DMS153 (cell line): ENCODE measurements at places on chromosomes 5 and 9.

DNA sequence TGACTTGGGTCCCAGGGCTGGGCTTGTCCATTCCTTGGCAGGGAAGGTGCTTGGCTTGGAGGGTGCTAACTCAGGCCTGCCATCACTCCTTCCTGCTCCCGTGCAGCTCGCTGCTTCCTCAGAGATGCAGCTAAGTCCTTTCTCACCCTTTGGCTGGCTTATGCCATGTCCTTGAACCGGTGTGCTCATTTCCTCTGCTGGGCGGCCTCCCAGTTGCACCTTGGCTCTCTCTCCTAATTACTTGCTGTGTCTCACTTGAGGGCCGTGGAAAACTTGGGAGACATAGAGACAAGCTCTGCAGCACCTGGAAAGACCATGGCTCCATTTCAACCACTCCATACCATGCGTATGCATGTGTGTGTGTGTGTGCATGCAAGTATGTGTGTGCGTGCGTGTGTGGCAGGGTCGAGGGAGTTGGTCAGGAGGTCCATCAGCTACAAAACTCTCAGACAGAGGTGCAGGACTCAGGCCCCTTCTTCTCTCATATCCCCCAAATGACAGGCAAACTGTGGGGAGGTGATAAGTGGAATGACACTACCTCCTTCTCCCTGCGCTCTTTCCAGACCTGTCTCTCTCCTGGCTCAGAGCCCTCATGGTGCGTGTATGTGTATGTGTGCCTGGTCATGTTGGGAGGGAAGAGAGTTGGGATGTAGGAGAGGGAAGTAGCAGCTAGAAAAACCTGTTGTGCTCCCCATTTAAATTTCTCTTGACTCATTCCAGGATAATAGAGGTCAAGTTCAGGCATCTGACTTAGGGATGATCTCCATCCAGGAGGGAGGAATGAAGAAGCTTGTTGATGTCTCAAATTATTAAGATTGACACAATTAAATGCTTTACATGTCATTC, 17.6 kb upstream of the MTMR12 start:
- no peak for DNase-seq

DNA sequence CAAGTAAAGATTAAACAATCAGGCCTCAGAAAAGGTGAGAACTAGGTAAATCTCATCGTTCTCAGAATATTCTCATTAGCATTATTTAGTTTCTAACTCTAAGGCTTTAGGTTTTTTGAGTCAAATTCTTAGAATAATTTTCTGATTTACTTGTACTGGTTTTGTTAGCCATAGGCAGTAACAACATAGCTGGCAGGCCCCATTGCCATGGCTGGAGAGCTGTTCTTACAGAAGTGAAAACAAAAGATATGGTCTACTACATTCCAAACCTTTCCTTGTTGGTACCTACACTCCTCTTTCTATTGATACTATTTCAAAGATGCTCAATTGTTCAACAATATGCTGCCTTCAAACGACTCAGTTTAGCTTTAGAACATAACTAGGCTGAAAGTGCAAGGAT, 27.3 kb downstream of the IFNW1 start:
- no peak for DNase-seq

DNA sequence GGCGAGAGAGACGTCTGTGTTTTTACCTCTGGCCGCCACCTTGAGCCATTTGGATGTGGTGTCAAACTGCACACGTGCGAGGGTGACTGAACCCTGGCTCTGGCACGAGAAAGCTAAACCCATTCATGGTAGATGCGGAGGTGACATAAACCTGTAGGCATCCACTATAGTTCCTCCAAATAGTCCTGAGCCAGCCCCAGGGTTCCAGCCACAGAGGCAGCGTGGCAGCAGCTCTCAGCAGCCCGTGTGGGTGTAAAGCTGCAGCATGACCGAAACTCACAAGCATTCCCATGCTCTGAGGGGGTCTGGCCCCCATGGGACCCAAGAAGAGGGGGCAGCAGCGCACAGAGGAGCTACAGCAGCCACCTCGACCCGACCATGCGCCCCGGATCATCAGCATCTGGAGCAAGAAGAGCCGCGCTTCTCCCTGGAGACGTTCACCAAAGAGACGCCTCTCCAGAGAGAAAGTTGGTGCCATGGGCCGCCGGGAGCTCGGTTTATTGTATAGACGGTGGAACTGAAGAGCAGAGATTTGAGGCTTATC, 303.8 kb upstream of the IRX4 start:
- DNase-seq, result no peak

DNA sequence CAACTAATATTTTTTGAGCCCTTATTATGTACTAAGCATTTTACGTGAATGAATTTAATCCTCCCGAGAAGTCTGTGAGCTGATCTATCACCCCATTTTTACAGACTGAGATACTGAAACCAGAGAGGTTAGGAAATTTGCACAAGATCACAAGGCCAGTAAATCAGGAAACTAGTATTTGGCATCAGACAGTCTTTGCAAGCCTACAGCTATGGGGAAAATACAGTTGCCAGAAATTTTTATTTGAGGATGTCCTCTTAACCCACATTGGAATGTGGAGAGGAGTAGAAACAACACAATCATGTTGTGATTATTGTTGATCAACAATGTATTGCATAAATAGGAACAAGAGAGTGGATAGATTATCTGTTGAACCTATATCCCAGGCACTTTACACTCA, 2.3 kb upstream of the SLC46A2 start:
- DNase-seq, result no peak

DNA sequence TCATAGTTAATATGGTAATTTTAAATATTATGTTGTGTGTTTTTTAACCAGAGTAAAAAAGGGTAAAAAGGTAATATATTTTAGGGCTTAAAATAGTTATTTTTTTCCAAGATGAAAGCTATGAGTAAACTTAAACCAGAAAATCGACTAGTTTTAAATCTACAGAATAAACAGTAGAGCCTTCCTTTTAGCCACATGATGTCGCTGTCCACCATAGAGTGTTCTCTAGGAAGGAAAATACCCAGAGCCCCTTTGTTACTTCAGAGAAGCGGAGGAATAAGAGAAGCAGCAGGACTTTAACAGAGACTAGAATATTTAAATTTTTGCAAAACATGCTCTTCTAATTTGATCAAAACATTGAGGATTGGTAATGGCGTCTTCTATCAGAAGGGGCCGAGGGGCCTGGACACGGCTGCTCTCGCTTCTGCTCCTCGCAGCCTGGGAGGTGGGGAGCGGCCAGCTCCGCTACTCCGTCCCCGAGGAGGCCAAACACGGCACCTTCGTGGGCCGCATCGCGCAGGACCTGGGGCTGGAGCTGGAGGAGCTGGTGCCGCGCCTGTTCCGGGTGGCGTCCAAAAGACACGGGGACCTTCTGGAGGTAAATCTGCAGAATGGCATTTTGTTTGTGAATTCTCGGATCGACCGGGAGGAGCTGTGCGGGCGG, at the start of gene PCDHA2:
TSS of gene PCDHA2 (plus strand) at position 258 of the 664 bp plus-strand sequence.
- no peak for DNase-seq

DNA sequence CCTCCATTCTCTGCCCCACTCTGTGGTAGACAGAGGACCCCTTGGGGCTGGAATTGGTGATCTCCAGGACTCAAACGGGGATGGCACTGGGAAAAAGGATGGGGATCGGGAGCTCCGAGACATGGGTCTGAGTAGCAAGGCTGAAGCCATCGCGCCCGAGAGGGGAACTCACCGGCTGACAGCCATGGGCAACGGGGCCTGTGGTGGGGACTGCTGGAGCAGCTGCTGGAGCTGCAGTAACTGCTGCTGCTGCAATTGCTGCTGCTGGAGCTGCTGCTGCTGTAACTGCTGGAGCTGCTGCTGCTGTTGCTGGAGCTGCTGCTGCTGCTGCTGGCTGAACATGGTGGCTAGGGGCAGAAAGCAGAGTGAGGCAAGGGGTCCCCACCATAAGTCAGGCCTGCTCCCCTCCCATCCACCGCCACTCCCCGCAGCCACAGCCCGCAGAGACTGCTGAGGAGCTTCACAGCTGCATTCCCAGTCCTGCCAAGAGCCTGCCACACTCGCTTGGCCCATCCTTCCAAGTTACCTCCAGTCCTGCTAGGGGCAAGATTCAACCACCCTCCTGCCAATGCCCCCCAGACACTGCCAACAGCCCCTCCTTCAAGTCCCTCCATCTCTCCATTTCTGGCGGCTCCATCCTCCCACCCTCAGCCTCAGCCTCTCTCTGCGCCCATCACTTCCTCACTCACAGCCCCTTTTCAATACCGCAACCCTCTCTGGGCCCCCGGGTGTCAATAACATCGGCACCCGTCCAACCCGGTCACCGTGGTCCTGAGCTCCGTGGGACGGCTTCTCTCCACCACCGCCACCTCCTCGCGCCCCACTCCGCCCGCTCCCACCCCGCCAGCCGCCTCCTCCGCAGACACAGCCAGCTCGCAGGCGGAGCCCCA, 611 bp downstream of the CIZ1 start:
- no peak for DNase-seq

GRCh38 chr9:5110867-5111681, 74.4 kb downstream of the INSL6 start:
- DNase-seq, result no peak

DNA sequence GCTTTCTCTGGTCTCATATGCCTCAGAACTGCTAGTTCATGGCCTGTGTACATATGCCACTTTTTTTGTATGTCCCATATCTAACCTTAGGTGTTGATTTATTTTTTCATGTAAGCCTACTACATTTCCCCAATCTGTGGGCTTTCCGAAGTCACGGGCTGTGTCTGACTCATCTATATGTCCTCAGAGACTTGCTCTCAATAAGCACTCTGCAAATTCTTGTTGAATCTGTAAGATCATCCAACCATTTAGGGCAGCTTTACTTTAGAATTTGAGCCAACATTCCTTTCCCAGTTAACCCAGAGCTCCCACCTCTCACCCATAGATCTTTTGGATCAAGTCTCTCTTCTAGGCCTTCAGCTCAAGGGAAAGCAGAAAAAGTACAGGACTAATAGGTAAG, 263.4 kb downstream of the SEC61B start:
- no peak for DNase-seq

DNA sequence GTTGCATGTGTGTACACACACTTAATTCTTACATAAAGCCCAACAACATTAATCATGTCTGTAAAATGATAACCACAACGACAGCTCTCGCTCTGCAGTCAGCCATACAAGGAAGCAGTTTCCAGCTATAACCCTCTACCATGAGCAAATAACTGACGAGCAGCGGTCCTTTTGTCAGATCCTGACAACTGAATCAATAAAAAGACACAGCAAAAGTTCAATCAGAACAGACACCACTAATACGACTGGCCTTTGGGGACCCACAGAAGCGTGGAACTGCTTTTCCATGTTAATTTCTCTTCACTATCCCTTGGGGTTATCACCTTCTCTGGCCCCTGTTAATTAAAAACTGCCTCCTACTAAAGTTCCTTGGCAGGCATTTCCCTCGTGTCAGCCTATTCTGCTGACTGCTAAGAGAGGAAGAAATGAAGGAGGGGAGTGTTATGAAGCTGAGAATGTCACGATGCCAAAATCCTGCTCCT, 722.8 kb upstream of the GRAMD2B start:
- peak; percentile 85 for DNase-seq

DNA sequence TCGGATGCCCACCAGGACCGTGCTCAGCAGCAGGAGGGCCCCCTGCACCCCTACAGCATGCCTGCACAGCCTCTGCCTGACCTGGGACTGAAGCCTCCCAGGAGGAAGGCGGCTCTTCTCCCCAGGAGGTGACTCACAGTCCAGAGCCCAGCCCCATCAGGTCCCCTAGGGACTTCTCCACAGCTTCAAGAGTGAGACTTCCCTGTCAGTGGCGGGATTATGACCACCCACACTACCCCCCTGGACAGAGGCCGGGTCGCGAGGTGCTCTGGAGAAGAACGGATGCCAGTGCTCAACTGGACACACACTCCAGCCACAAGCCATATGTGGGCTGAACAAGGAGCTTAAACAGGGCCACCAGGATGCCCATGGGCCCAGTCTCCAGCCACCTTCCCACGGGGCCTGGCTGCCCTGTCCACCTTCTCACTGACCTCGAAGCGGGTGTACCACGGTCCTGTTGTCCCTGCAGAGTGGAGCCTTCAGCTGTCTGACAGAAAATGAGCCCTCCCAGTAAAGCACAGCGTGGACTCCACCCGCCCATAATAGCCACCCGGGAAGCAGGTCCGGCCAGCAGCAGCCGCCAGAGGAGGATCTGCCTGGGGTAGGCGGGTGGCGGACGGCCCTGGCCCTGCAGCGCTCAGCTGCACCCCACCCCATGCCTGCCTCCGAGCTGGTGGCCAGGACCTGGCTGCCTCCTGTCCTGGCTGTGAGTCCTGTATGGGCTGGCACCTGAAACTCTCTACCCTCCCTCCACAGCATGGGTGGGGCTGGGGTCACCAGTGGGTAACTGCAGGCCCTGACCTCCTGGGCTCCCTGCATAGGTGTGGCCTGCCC, 54.7 kb downstream of the SEMA4D start:
- DNase-seq, result no peak

GRCh38 chr5:137470111-137470920, 28.8 kb downstream of the SPOCK1 start:
- no peak for DNase-seq

DNA sequence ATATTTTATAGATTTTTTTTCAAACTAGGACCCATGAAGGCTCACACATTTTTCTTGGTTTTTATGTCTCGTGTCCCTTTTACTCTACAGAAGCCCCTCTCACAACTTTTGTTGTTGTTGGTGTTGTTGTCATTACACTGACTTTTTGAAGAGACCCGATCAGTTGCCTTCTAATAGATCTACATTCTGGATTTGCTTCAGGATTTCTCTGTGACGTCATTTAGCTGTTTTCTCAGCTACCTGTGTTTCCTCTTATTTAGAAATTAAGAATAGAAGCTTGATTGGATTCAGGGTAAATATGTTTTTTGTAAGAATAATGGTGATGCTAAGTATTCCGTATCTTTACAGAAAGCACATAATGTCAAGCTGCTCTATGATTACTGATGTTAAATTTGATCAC, 213.3 kb upstream of the ZNF462 start:
- no peak for DNase-seq

DNA sequence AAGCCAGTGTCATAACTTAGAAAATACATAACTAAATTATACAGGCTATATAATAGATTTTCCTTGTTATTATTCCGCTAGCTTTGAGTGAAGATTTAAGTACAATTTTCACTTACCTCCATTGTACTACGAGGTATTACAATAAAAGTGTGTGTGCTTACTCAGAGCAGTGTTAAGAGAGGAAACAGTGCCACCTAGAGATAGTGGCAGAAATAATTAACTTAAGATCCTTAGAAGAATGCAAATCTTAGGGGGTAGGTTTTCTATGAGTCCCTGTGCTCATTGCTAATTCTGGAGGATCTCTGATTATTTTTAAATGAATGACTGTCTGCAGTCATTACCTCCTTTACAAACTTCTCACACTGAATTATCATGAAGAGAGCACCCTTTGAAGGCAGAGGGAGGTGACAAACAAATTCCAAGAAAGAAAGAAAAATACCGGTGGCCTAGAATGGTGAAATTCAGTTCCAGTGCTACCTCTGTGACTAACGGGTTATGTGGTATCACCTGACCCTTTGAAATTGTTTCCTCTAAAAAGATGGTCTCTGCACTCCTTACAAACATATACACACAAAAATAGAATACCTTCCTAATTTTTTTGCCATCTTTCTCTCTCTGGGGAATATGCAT, 379.8 kb downstream of the TRIM36 start:
- DNase-seq, result no peak

GRCh38 chr9:127424676-127424999, 456 bp downstream of the ZNF79 start:
- no peak for DNase-seq
